ENCODE measurements at places on chromosomes 6 and 20. TPM values are rescaled to one million over a fixed set of nuclear protein-coding genes. Genes with fewer than 3 reads are reported as not detected.

EFCAB8 gene
- total RNA-seq: 0.39 TPM

SCGN gene
- not detected for total RNA-seq

GRCh38 chr20:39830903-39831302 lies 858.1 kb downstream of the MAFB start:
- no peak for DNase-seq

- no peak for DNase-seq
Measured at GRCh38 chr20:14597206-14597715, 259.8 kb upstream of the FLRT3 start.

DNA sequence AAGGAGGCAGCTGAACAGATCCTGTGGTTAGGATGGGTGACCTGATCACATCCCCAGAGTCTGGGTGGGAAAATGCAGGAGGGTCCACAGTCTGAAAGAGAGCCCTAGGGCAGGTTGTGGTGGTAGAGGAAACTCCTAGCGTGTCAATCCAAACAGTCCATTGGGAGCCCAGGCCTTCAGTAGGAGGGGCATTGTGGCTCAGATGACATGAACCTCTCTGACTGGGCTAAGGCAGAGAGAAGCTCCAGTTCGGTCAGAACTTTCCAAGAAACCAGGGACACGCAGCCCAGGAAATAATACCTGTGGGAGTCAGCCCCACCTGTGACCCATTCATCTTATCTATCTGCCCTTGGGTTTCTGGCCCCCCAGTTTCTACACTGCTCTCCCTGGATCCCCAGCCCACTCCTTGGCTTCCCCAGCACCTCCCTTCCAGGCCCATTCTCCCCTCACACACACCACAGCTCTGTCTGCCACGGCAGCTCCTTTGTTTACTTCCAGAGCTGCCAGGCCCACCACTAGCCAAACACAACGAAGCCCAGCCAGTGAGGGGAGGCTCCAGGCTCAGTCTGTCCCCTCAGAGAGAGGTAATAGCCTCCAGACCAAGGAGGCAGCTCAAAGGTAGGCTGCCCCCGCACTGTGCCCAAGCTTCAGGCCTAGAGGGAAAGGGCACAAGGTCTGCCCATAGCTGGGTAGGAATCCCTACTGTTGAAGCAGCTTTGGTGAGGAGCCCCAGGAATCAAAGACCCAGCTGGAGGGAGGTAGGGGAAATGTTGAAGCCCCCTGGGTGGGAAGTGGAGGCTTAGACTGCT lies 6.2 kb downstream of the GDF5 start:
- DNase-seq: no peak

DNA sequence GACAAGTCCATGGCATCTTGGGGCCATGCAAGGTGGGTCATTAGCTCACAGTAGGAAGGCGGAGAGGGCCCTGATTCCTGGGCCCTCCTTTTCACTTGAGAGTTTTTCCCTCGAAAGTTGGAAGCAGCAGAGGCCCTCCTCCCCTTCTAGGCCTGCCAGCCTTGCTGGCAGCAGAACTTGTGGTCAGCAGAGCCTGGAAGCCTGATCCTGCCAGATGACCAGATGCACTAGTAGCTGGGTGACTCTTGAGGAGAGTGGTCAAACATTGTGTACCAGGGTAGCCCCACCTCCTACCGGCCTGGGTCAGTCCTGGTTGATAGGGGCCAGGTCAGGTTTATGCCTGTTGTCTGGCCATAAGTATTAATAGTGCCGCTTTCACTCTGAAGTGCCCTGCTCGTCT lies 3.8 kb upstream of the HMGA1 start:
- DNase-seq: no peak

DNA sequence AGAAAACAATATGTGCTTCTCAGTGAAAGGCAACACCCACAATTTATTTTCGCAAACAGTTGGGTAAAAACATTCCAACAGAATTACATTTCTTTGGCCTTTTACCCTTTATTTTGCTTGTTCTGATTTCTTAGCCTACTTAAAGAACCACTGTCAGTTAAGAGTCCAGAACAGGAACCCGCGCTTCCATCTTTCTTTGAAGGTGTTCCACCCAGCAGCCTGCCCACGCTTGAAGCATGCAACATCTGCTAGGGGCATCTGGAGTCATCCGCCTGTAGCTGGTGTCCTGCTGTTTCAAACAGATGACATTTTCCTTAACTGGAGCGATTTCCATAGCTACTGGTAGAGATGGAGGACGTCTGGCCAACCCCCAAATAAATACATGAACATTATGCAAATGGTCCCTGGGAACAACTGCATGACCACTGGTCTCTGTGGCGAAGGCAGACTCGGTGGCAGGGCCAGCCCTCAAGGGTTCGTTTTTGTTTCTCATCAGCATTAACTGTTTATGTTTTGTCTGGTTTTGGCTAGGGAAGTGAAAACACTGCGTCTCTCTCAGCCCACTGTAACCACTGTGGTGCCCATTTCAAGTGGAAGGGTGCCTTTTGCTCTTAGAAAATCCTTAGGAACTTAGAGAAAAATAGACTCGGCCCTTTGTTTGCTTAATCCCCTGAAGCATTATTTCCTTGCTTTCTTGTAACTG lies 51.6 kb downstream of the LAMA4 start:
- no peak for DNase-seq

GRCh38 chr6:144036064-144036834 lies 28.2 kb upstream of the PLAGL1 start:
- DNase-seq: peak; percentile 8

DNA sequence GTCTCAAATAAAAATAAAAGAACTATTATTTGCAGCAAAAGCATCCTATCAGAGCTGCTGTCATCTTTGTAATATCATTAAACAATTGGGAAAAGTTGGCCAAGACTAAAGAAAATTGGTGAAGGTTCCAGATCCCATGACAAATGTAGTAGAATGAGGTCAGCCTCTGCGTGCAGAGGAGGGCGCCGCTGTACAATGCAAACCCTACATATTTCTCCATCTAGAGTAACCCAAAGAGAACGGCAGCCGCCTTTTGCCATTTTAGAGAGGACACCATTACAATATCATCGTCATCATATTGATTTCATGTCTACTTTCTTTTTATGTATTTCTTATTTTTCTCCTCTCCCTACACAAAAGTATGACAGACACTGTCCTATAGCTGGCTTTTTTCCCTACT lies 59.5 kb downstream of the ZMYND8 start:
- no peak for DNase-seq

- DNase-seq: no peak
Measured at GRCh38 chr6:159416891-159417560, 247.8 kb downstream of the FNDC1 start.

DNA sequence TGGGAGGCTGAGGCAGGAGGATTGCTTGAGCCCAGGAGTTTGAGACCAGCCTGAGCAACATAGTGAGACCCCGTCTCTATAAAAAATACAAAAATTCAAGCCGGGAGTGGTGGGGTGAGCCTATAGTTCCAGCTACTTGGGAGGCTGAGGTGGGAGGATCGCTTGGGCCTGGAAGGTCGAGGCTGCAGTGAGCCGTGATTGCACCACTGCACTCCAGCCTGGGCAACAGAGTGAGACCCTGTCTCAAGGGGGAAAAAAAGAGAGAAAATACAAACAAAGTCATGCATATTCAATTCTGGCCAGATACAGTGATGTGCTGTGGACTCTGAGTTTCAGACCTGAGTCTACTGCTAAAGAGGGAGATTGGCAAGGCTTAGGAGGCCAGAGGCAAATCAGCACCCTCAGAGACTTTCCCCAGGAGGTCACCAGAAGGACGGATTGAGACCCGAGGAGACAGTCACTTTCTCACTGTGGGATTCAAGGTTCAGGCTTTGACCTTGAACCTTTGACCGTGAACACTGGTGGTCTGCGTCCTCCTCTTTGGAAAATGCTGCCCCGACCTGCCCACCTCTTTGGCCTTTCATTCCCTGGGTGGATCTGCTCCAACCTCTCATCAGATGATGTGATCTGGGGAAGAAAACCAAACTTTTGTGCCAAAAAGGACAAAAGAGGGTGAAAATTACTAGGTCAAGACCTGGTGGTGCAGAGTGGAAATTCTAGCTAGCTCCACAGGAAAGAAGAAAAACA lies 31.2 kb downstream of the TGM2 start:
- DNase-seq: no peak
